Stimulated activated CD8-positive, alpha-beta memory T cell treated with anti-CD3 and anti-CD28 coated beads, Interleukin-4, amount 100 ng/mL, for 1 hour (primary cell): ENCODE measurements at places on chromosomes 1 and 21.

- DNase-seq = no peak
Observed at GRCh38 chr1:177796561-177796960, 173.3 kb downstream of the SEC16B start.

DNA sequence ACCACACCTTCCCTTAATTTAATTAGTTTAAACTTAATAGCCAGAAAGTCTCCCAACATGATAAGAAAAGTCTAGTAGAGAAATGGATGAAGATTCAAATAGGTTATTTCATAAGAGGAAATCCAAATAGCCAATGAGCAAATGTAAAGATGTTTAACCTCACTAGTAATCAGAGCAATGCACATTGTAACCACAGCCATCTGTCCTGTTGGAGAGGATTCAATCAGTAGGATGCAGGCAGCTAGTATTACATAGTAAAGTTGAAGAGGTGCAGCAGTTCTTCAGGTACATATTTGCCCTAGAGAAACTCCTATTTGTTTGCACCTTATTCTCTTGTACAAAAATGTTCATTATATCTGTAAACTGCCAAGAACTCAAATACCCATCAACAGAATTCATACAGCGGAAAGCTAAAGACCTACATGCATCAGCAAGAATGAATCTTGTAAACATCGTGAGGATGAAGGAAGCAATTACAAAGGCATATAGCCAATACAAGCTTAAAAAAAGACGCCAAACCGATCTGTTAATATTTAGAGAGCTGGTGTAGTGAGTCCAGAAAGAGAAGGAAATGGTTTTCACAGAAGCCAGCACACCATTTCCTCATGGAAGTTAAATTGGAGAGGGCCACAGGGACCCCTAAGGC, 27.9 kb downstream of the DIP2A start:
- no peak for DNase-seq

GRCh38 chr1:25503551-25504426, 39.6 kb upstream of the LDLRAP1 start:
- peak; percentile 16 for DNase-seq

DNA sequence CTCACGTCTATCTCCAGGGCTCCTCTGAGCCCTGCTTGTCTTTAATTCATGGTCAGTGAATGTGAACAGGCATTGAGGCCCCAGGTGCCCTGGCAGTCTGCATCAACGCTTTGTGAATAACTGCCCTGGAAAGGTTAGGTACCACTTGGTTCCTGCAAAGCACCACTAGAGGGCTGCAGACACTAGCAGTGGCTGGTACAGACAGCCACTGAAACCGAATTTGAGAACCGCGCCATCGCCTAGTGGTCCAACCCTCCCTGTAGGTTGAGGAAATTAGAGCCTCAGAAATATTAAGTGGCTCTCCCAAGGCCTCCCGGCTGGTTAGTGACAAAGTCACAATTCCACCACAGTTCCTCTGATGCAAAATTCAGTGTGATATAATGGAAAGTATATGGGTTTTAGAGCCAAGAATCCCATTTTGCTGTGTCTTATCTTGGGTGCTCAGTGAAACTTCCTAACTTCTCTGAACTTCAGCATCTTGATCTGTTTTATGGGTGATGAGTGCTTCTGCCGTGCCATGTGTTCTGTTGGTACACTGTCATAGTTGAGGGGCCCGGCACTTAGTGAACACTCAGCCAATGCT, 46.2 kb upstream of the BCL9 start:
- DNase-seq = peak; percentile 46

- DNase-seq = no peak
Observed at GRCh38 chr1:206075786-206076755, 23.1 kb downstream of the RHEX start.

DNA sequence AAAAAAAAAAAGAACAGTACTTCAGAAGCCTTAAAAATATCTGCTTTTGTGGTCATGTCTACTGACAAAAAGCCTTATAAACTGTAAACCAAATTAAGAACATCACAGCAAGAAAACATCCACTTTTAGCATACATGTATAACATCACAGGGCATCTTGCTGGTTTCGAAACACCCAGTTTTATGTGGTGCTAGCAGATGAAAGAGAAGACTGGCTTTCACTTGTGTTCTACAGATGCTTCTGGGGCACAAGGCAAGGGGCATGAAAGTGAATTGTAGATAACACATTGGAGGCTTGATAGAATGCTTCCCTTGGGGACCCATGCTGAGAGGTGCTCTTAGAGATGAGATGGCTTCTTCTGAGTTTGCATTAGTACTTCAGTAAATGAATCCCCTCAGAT, 543.7 kb upstream of the PKN2 start:
- no peak for DNase-seq

- no peak for DNase-seq
Observed at GRCh38 chr1:19325368-19325957, 13.3 kb downstream of the SLC66A1 start.

DNA sequence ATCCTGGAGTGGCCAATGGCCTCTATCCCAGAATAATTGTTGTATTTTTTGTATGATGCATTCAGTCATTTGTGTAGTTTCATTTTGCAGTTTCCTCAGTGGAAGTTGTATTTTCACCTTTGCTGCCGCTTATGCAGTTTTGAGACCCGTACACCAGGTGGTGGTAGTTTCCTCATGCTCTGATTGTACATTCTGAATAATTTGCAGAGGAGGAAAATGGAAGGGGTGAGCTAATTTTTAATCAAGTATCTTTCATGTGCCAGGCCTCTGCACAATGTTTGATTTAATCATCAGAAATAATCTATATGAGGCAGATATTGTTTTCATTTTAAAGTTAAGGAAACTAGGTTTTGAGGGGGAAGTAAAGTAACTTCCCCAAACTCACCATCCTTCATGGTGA, 29.5 kb downstream of the HLX start:
- DNase-seq = no peak

- no peak for DNase-seq
Observed at GRCh38 chr1:236800623-236801022, 5.5 kb downstream of the MTR start.

GRCh38 chr1:201582705-201583442, 43.9 kb downstream of the NAV1 start:
- DNase-seq = no peak

GRCh38 chr1:83520797-83521196, 478.1 kb downstream of the TTLL7 start:
- no peak for DNase-seq

GRCh38 chr1:44894591-44894990, 51.5 kb upstream of the PTCH2 start:
- DNase-seq = no peak

- no peak for DNase-seq
Observed at GRCh38 chr1:99756598-99756997, 9.8 kb downstream of the FRRS1 start.

DNA sequence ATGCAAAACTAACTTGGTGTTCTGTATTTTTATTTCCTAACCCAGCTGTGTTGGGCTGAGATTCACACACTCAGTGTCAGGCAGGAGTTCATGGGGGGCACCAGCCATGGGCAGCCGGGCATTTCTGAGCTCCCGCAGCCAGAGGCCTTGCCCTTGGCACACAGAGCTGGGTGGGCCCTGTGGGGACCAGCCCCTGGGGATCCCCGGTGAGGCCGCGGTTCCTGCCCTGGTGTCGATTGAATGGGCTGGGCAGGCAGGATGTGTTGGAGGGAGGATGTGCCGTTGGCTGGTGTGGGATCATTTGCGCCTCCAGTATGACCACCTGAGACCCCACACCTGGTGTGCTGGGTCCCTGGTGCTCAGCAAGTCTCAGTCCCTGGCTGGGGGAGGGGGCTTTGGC, 91.0 kb downstream of the PRDM16 start:
- no peak for DNase-seq

DNA sequence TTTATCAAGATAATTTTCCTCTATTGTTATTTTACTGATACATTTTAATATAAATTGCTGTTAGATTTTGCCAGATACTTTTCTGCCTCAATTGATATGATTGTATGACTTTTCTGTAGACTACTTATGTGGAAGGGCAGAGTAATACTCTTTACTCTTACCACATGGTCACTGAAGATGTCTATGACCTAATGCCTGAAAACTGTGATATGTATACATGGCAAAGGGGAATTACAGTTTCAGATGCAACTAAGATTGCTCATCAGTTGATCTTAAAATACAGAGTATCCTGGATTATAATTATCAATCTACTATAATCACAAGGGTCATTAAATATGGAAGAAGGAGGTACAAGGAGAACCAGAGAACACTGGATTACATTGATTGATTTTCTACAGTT, 1528.0 kb downstream of the BRINP3 start:
- DNase-seq = no peak

GRCh38 chr1:67053535-67053784, 488 bp downstream of the SLC35D1 start:
- DNase-seq = no peak

- DNase-seq = no peak
Observed at GRCh38 chr1:47187231-47187925, 2.5 kb downstream of the PDZK1IP1 start.

DNA sequence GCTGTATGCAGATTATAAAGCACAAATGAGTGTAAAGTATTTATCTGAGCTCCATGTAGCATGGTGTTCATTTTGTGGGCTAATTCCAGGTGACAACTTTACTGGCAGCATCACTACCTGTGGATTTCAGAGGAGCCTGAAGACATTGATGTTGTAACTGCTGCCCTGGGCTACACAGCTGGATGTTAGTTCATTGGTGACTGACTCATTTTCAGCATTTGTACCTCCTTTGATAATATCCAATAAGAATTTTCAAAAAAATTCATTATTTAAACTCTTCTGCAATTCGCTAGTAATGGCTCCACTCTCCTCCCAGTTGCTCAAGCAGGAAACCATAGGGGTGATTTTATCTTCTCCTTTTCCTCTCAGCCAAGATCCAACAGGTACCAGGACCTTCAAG, 37.3 kb upstream of the HSD3B1 start:
- DNase-seq = no peak

DNA sequence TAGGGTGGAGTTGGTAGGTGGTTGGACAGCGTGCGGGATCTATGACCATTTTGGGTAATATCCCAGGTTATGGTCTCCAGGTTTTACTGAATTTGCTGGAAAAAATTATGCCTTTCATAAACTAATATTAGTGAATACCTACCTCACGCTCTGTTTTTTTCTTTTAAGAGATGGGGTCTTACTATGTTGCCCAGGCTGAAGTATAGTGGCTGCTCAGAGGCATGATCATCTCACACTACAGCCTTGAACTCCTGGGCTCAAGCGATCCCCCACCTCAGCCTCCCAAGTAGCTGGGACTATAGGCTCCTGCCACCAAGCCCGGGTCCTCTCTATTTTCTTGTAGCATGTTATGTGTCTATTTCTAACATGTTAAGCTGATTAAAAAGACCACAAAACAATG, 100.2 kb downstream of the RHOU start:
- DNase-seq = no peak

DNA sequence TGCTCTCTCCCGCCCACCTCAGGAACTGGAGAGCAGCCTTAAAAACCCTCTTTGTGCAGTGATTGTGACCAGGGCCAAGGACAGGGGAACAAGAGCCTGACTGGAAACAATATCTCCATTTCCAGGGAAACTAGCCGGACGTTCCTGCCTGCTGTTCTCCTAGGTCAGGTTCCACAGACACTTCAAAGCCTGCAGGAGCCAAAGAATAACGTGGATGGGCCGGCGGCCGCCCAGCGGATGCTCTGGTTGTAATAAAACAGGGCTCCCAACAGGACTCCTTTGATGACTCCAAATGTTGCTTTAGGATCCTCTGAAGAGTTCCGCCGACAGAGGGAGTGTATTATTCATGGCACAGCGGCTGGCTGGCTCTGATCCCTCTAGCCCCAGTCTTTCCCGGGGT, 162.2 kb downstream of the PLXNA2 start:
- no peak for DNase-seq

DNA sequence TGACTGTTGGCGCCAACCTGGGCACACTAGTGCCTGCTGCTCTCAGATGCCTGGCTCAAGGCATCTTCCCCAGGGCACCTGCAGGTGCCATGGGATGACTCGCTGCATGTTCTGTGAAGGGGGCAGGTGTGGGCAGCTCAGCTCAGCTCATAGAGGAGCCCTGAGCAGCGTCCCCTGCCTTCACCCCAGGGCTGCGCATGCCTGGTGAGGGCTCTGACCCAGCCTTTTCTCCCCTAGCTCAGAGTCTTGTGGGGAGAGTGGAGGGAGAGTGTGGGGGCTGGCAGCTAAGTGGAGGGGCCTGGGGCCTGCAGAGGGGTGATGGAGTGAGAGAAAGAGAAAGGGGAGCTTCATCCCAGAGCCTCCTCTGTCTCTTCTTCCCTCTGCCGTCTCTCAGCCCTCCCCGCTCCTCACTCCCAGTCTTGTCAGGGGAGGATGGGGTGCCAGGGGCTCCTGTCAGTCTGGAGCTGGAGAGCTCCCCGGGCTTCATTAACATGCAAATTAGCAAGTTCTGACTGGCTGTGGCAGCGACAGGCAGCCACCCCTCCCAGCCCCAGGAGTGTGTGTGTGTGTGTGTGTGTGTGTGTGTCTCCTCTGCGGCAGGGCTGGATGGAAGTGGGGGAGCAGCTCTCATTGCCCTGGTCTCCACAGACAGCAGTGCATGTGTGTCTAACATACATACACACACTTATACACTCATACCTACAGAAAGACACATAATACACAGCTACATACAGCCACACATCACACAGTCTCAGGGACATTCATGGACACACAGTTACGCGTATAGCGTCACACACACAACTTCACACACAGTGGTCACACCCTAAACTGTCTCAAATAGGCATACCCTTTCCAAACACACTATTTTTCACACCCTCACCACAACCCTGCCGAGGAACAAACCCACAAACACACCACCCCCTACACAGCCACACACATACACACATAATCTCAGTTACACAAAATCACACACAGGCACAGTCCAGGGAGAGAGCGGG, 34.0 kb downstream of the FOXO6 start:
- DNase-seq = no peak

DNA sequence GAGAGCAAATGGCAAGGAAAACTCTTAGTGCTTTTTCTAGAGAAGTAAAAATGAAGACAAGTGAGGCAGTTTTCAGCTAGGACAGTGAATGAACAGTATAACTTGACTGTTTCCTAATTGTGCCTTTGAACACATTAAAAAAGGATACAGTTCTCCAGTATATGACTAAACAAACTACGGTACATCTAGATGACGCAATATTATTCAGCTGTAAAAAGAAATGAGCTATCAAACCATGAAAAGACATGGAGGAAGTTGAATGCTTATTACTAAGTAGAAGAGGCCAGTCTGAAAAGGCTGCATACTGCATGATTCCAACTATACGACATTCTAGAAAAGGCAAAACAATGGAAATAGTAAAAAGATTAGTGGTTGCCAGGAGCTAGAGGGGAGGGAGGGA, 206.3 kb downstream of the SIPA1L2 start:
- no peak for DNase-seq

GRCh38 chr1:37288900-37289299, 185.5 kb upstream of the ZC3H12A start:
- DNase-seq = no peak

- no peak for DNase-seq
Observed at GRCh38 chr1:206890125-206891060, 6.8 kb upstream of the IL24 start.
